ENCODE measurements at places on chromosomes 12 and 14.
A peak's percentile ranks its signal among the peaks of the same experiment; 100 is the strongest.

GRCh38 chr14:83463500-83464098 is 1929.9 kb upstream of the SEL1L start:
- DNase-seq: no peak

- no peak for DNase-seq
These were observed 62.8 kb upstream of the EGLN3 start for GRCh38 chr14:34013721-34014060.

- no peak for DNase-seq
These were observed 10.6 kb downstream of the MYO1H start for GRCh38 chr12:109358154-109358869.

GRCh38 chr12:68903511-68903910 is 29.5 kb downstream of the CPM start:
- no peak for DNase-seq

DNA sequence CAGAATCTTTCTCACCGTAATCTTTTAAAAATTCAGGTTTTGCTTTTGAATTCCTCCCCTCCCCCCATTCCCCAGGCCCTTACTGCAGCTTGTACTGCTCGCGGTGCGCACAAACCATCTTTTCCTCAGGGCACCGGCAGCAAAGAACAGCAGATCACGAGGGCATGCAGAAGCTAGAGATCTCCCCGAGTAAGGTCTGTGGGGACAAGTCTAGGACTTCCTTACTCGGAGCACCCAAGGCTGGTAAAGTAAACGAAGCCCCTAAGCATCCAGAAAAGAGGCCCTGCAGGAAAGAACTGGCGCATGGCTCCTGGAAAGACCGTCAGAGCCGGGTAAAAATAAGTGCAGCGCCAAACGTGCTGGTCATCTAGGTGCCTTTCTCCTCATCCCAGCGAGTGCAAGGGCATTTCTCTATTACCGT is 727 bp downstream of the LDHB start:
- no peak for DNase-seq

- no peak for DNase-seq
These were observed 47.4 kb upstream of the DYRK2 start for GRCh38 chr12:67601126-67601525.

GRCh38 chr14:64467566-64467965 is 2.3 kb downstream of the AKAP5 start:
- DNase-seq: no peak

- no peak for DNase-seq
These were observed 6.9 kb downstream of the SYNDIG1L start for GRCh38 chr14:74419086-74419485.

- no peak for DNase-seq
These were observed 67.9 kb upstream of the BEGAIN start for GRCh38 chr14:100654814-100655740.

- DNase-seq: no peak
These were observed 177.5 kb downstream of the EGLN3 start for GRCh38 chr14:33773205-33774030.

- DNase-seq: no peak
These were observed 7.3 kb upstream of the ZNF740 start for GRCh38 chr12:53173085-53173715.

- no peak for DNase-seq
These were observed 23.4 kb downstream of the CACNA1C start for GRCh38 chr12:2076196-2076570.

DNA sequence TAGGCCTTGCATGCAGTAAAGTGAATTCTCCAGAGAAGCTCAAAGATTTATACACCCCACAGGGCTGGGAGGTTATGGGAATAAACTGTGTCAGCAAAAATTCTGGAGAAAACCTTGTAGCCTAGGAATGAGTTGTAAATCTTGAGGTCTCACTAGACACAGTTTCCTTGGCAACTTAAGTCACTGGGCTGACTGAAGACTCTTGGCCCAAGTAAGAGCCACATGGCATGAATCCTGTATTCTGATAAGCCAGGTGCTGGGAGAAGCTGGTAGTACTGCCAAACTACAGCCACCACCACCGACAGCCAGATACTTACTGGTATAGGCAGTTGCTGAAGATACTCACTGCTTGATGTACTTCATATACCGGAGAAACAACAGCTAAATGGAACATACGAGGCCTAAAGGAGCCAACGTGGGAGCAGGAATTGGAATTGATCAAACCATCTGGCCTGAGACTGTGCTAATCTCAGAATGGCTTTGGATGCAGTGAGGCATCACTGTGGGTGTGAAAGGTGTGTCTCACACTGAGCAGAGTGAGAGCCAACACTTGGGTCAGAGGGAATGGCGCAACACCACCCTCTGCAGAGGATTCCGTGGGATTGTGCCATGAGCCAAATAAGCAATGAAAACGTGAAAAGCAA is 102.8 kb upstream of the TMCC3 start:
- no peak for DNase-seq

- DNase-seq: no peak
These were observed 127.1 kb downstream of the CAPZA3 start for GRCh38 chr12:18864900-18865561.

- DNase-seq: no peak
These were observed 196.8 kb downstream of the RAD51B start for GRCh38 chr14:68016255-68016914.

GRCh38 chr12:57006809-57007475 is 596 bp upstream of the ZBTB39 start:
- no peak for DNase-seq

GRCh38 chr14:28482251-28483040 is 284.1 kb upstream of the FOXG1 start:
- DNase-seq: no peak

- no peak for DNase-seq
These were observed 42.1 kb downstream of the DYRK2 start for GRCh38 chr12:67690656-67691055.

GRCh38 chr12:120640861-120641833 is 721 bp downstream of the CABP1 start:
- DNase-seq: peak; percentile 13

DNA sequence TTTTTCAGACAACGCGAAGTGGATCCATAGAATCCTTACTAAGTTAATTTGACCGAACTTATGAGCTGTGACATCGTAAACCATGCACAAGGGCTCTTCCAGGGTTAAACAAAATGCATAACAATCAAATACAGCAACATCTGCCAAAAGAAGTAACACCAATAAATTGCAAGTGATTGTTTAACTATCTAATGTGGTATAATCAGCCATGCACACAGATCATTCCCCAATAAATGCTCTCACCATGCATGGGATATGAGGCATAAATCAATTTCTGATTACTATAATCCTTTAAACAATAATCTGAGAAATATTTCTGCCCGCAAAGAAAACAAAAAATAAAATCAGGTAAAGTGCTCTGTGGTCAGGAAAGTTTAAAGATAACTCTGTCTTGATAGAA is 7.7 kb upstream of the PLEKHG7 start:
- DNase-seq: no peak
